ENCODE measurements at places on chromosomes 5 and 9.

DNA sequence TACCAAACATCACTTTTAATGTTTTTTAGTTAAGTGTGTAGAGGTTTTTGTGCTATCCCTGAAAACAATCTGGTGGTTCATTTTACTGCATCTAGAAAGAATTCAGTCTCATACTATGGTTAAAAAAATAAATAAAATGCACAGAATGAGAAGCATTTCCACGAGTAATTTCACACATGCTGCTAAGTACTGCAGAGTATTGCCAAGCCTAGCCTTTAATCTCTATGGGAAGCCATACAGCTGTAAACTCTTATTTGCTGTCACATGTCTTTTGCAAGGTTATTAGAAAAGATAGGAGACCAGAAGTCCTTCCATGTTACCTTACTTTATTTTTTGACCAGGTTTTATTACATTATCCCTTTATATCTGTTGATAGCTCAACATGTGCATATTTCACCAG lies 37.6 kb upstream of the MAN2A1 start:
- DNase-seq, result no peak

DNA sequence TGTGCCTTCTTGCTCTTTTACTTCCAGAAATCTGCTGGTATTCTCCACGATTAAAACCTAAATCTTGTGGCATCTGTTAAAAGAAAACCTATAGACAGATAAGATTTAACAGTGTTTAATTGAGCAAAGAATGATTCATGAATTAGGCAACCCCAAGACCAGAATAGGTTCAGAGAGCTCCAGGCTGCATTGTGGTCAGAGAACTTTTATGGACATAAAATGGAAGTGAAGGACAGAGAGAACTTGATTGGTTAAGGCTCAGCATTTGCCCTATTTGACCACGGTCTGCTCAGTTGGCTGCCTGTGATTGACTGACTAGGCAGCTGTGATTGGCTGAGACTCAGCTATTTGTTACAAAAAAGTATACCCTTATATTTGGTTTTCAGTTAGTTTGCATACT lies 10.4 kb upstream of the SLC36A2 start:
- DNase-seq, result no peak

GRCh38 chr9:69637817-69638200 lies 34.4 kb downstream of the APBA1 start:
- DNase-seq, result no peak

GRCh38 chr9:33184963-33185362 lies 17.8 kb upstream of the B4GALT1 start:
- no peak for DNase-seq

DNA sequence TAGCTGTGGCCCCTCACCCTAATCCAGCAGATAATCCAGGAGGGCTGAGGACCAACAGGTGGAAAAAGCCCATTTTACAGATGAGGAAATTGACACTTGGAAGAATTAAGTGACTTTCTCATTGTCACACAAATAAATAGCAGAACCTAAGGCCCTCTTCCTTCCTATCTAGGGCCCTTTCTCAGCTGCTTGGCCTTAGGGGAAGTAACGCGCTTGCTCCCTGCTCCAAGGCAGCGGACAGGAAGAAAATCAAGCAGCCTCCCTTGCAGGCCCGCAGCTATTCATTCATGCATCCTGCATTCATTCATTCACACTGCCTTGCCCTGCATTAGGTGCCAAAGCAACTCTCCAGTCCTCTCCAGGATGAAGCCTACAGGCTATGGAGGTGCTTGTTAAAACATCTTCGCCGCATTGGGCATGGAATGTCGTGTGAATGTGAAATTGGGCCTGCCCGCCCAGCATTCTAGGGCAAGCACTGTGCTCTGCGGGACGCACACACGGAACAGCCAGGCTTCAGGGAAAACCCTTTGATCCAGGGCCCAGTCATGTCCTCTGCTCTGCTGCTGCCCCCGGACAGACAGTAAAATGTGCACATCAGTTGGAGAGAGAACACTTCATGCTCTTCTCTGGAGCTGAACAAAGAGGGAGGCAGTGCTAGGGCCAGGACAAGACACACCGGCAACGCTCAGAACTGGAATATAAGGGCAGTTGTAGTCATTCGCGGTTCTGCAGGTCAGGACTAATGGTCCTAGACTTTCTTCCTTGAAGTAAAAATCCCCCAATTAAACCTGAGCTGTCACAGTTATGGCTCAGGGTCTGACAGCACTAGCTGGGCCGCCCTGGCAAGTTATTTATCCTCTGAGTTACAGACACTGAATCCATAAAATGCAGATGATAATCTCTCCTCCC lies 166.0 kb downstream of the COL23A1 start:
- no peak for DNase-seq
